SK-MEL-5 (cell line): ENCODE measurements at places on chromosomes 11 and 22. TPM values are rescaled to one million over a fixed set of nuclear protein-coding genes. Genes with fewer than 3 reads are reported as not detected.

Gene RAB1B
- total RNA-seq = 78.7 and 85.1 TPM in 2 replicates

Gene IRAG1
- total RNA-seq = 0.08 and 0.21 TPM in 2 replicates

Gene SLC22A25
- not detected in 2 replicates for total RNA-seq

Gene NXPE4
- total RNA-seq = not detected in 2 replicates

Gene KIF18A
- total RNA-seq = 15.3 and 16.1 TPM in 2 replicates

Gene PLA2G3
- total RNA-seq = 0.03 TPM in 1 of 2 replicates, not detected in the other

Gene ENDOD1
- total RNA-seq = 44.8 and 46.8 TPM in 2 replicates

Gene HEPACAM
- total RNA-seq = not detected in 2 replicates

Gene MS4A5
- not detected in 2 replicates for total RNA-seq

Gene ALDH3B2
- 0.72 and 1.4 TPM in 2 replicates for total RNA-seq

Gene TUB
- 10.0 and 10.4 TPM in 2 replicates for total RNA-seq

Gene NLRP10
- total RNA-seq = not detected in 2 replicates

Gene TOMM22
- total RNA-seq = 78.4 and 102 TPM in 2 replicates

Gene CCDC116
- total RNA-seq = 0.11 TPM in 1 of 2 replicates, not detected in the other

Gene FUT4
- 0.58 and 0.67 TPM in 2 replicates for total RNA-seq

Gene BDNF
- total RNA-seq = 0.37 and 0.66 TPM in 2 replicates

Gene NUCB2
- 32.5 and 41.4 TPM in 2 replicates for total RNA-seq

Gene B4GAT1
- 58.8 and 65.6 TPM in 2 replicates for total RNA-seq

Gene WNT11
- total RNA-seq = 0.08 and 0.16 TPM in 2 replicates

Gene SNX32
- 0.08 and 0.18 TPM in 2 replicates for total RNA-seq

Gene FSHB
- not detected in 2 replicates for total RNA-seq

Gene APIP
- 29.4 and 39.7 TPM in 2 replicates for total RNA-seq

Gene TTC36
- total RNA-seq = not detected in 2 replicates

Gene XKR3
- total RNA-seq = 1.9 and 2.8 TPM in 2 replicates

Gene PNPLA3
- 11.1 and 12.5 TPM in 2 replicates for total RNA-seq

Gene PTPRJ
- total RNA-seq = 39.4 and 40.1 TPM in 2 replicates

Gene TBX1
- 0.08 TPM in 1 of 2 replicates, not detected in the other for total RNA-seq

Gene CHST1
- total RNA-seq = not detected in 2 replicates

Gene OR52I2
- not detected in 2 replicates for total RNA-seq

Gene RHOG
- total RNA-seq = 12.0 and 15.7 TPM in 2 replicates

Gene PKNOX2
- 1.4 and 1.6 TPM in 2 replicates for total RNA-seq

Gene PANX3
- not detected in 2 replicates for total RNA-seq

Gene OR8D1
- total RNA-seq = not detected in 2 replicates

Gene UBQLN3
- not detected in 2 replicates for total RNA-seq

Gene LAYN
- not detected in 2 replicates for total RNA-seq

Gene OR52H1
- total RNA-seq = not detected in 2 replicates

Gene PGA5
- total RNA-seq = not detected in 2 replicates

Gene CFAP68
- total RNA-seq = 39.3 and 40.6 TPM in 2 replicates

Gene SCO2
- 2.7 and 7.2 TPM in 2 replicates for total RNA-seq

Gene PCNX3
- total RNA-seq = 10.4 and 11.3 TPM in 2 replicates

Gene C22orf31
- not detected in 2 replicates for total RNA-seq

Gene OR51B4
- total RNA-seq = 9.0 and 10.7 TPM in 2 replicates

Gene A4GALT
- 0.16 TPM in 1 of 2 replicates, not detected in the other for total RNA-seq

Gene ATL3
- total RNA-seq = 39.5 and 44.0 TPM in 2 replicates

Gene NXPE2
- total RNA-seq = not detected in 2 replicates

Gene IFITM1
- total RNA-seq = 0.32 and 0.79 TPM in 2 replicates

Gene RBMXL2
- not detected in 2 replicates for total RNA-seq

Gene MMP27
- total RNA-seq = not detected in 2 replicates

Gene ADORA2A
- 1.2 and 2.5 TPM in 2 replicates for total RNA-seq

Gene TMEM86A
- total RNA-seq = 5.0 and 5.3 TPM in 2 replicates

Gene BCO2
- 0.37 and 1.4 TPM in 2 replicates for total RNA-seq

Gene OR5B21
- not detected in 2 replicates for total RNA-seq

Gene FBLN1
- total RNA-seq = 9.7 and 10.1 TPM in 2 replicates

Gene APOL4
- total RNA-seq = not detected in 2 replicates

Gene CRACR2B
- total RNA-seq = not detected in 2 replicates

Gene SLC25A45
- 3.4 and 4.6 TPM in 2 replicates for total RNA-seq

Gene SPCS2
- 166 and 168 TPM in 2 replicates for total RNA-seq

Gene CHRNA10
- 0.05 and 0.16 TPM in 2 replicates for total RNA-seq
